ENCODE measurements at places on chromosomes 1 and 21. TPM values are rescaled to one million over a fixed set of nuclear protein-coding genes. Genes with fewer than 3 reads are reported as not detected.

PRAMEF8 gene
- polyA plus RNA-seq = not detected

PKN2 gene
- polyA plus RNA-seq = 71.7 TPM

F13B gene
- polyA plus RNA-seq = not detected

EPHB2 gene
- 11.9 TPM for polyA plus RNA-seq

MRPS15 gene
- polyA plus RNA-seq = 69.8 TPM

DNM3 gene
- 5.4 TPM for polyA plus RNA-seq

CFAP74 gene
- polyA plus RNA-seq = 0.53 TPM

TMEM82 gene
- 3.3 TPM for polyA plus RNA-seq

ADSS2 gene
- polyA plus RNA-seq = 64.6 TPM

LCE3E gene
- not detected for polyA plus RNA-seq

- DNase-seq = no peak
Measured at GRCh38 chr1:52482326-52483004, 70.4 kb downstream of the TUT4 start.

DNA sequence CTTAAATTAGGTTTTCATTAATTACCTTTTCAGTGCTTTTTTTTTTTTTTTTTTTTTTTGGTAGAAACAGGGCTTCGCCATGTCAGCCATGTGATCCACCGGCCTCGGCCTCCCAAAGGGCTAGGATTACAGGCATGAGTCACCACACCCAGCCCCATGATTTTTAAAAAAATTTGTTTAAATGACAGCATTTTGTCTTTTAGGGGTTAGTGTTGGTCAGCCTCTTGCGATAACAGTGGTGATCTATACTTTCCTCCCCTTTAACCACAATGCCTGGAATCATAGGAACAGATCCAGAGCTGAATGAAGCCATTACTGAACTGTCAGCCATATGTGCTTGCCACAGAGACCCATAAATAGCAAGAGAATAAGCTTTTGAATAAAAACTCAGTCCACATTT lies 73.9 kb downstream of the CACHD1 start:
- no peak for DNase-seq

DNA sequence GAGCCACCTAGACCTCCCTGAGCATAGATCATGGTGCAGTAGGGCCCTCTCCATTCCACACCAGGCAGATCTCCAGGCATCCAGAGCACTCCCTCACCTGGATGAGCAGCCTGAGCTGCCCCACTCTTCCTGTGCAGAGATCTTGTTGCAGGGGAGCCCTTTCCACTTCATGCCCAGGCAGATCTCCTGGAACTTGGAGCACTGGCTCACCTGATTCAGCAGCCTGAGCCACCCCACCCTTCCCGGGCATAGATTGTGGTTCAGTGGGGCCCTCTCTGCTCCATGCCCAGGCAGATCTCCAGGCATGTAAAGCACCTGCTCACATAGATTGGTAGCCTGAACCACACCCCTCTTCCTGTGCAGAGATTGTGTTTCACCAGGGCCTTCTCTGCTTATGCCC lies 78.0 kb downstream of the SEC16B start:
- DNase-seq = no peak

- DNase-seq = no peak
Measured at GRCh38 chr21:28172376-28172775, 820.3 kb downstream of the LTN1 start.

- DNase-seq = no peak
Measured at GRCh38 chr1:228332797-228333738, 73.6 kb downstream of the TRIM11 start.

DNA sequence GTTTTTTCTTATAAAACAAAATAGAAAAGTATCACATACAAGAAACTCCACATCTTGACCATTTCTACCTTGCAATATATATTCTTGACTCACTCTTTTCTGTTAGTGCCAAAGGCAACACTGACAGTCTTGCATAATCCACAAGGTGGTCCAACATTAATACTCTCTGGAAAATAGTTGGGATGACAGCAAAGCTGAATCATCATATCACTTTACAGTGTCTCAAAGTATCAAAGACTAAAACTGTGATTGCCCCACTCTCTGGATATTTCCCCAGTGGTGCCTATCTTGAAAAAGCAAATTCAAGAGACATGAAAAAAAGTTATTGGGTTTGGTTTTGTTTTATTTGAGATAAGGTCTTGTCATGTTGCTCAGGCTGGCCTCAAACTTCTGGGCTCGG lies 14.6 kb upstream of the TGFBR3 start:
- no peak for DNase-seq

DNA sequence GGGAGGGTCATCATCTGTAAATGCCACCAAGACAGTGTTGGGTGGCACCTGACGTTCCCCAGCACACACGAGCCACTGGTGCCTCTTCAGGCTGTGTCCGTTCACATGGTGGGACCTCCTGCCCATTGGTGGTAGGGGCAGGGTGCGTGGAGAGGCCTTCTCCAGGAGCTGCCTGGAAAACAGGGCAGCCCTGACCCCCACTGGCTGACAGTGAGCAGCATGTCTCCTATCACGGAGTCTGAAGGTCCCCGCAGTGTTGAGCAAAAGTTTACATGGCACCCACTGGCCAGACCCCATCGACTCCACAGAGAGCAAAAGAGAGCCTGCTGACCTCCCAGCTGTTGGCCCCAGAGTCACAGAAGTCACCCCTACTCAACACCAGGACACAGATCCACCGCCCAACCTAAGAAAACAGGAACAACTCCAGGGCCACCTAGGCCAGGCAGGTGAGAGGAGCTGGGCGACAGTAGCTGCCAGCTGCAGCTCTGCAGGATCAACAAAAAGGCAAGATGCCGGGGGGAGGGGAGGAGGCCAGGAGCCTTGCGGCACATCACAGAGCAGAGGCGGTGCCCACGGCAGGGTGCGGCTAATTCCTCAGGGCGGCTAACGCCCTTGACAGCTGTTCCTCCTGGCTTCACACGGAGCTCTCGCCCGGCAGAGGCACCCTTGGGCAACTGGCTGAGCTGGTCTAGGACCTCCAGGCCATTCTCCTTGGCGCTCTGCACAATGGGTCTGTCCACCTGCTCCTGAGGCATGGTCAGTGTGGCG lies 14.4 kb upstream of the IFI6 start:
- DNase-seq = no peak

GRCh38 chr1:55225228-55225627 lies 10.1 kb upstream of the USP24 start:
- no peak for DNase-seq

DNA sequence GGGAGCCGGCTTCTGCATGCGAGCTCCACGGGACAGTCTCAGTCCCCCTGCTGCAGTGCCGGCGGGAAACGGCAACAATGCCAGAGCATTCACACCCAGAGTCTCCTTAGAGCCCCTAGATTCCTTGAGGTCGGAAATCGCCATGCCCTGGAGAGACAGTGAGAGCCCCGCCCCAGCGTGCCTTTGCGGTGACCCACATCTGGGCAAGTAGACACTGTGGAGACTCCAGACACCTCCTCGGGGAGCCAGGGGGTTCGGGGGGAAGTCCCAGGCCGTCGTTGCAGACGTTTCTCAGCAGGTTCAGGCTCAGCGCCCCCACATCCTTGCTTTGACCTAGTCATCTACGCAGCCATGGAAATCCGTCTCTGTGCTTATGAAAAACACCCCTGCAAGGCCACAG lies 81.3 kb upstream of the ARHGEF16 start:
- no peak for DNase-seq

GRCh38 chr1:32924881-32925344 lies 23.7 kb upstream of the TMEM54 start:
- DNase-seq = no peak

GRCh38 chr1:210857146-210857663 lies 276.7 kb downstream of the KCNH1 start:
- DNase-seq = no peak

GRCh38 chr1:117959364-117959763 lies 29.8 kb downstream of the WDR3 start:
- no peak for DNase-seq

GRCh38 chr1:65764052-65764451 lies 28.6 kb upstream of the PDE4B start:
- DNase-seq = no peak

DNA sequence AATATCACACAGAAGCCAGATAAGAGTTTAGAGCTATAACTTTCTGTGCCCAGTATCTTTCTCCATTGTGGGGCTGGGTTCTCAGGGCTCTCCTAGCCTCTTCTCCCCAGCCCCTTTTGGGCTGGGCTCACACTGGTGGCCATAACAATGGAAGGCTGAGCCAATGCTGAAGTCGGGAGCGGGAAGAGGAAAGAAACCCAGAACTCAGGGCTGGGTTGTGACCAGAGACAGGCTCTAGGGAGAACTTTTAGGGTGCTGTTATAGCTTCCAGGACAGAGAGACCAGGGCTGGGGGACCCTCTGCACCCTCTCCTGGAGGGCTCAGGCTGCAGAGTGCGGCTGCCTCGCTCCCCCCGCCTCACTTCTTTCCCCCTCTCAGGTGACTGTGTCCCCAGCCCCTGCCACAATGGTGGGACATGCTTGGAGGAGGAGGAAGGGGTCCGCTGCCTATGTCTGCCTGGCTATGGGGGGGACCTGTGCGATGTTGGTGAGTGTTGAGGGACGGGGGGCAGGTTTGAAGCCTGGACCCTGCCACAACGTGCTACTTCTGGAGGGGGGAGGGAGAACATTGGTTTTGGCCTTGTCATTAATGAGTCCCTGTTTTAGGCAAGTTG lies 14.1 kb downstream of the BCAN start:
- no peak for DNase-seq

DNA sequence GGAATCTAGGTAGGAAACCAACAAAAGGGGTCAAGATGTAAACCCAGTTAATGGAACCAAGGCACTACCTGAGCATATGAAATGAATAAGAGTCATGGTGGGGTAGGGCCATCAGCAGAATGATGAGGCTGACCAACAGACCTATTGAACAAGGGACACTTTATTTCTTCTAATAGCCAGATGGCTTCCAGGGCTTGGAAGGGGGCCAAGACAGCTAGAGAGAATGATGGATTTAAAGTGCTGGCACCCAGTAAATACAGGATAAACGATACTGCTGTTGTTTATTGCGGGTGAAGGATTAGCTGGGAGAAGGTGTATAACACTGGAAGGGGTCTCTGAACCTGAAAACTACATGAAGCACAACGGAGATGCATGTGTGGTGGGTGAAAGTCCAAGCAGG lies 15.6 kb downstream of the DDAH1 start:
- DNase-seq = no peak

GRCh38 chr1:183871142-183871541 lies 66.2 kb downstream of the RGL1 start:
- no peak for DNase-seq

DNA sequence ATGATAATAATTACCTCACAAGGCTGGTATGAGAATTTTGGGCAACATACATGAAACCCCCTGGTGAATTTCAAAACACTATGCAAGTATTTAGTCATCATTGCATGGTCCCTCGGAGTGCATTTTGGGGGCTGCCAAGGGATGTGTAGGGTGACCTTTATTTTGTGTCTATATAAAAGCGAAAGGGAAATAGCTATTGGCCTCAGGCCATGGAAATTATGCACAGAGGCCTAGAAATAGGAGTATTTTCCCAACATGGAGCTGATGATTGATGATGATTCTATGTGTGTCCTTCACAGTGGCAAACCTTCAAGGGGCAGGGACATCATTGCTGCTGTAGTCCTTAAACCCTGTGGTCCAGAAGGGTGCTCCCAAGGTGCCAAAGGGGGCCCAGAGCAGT lies 265.5 kb downstream of the ST6GALNAC3 start:
- DNase-seq = no peak

DNA sequence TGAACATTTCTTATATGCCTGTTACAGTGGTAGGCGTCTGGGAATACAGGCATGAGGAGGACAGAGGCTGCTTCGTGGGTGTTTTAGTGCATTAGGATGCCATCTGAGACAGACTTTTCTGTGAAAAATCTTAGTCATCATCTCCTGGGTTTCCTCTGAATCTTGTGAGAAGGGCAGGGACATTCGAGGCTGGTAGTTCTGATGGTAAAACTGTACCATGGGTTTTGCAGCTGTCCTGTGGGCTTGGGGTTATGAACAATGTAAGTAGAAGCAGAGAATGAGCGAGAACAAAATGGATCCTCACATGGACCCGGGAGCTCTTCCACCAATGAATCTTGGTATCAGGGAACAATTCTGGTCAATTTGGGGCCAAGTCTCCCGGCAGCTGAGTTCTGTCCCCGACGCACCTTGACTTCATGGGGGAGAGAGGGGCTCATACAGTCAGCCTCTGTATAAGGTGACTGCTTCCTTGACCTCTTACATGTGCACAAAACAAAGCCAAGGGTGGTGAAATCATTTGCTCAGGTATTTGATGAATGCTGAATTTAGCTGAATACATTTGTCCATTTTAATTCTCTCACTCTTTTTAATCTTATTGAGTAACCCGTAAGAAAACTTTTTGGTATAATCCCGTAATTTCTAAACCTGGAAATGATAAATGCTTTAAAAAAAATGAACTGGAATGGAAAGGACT lies 63.6 kb upstream of the ERRFI1 start:
- DNase-seq = no peak

DNA sequence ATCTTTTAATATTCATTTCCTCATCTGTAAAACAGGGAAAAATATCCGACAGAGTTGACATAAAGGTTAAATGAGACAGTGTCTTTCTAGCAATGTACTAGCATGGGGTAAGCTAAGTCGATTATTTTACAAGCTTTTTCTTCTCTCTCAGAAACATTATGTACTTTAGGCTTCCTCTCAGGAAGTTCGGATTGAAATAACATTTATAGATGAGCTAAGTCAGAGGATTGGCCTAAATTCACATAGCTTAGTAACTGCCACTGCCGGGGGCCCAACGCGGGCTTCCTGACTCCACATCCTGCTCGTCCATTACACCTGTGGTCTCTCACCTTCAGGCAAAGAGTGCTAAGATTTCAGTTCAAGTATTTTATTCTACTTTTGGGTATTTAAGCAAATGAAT lies 462.3 kb upstream of the NFIA start:
- DNase-seq = no peak

DNA sequence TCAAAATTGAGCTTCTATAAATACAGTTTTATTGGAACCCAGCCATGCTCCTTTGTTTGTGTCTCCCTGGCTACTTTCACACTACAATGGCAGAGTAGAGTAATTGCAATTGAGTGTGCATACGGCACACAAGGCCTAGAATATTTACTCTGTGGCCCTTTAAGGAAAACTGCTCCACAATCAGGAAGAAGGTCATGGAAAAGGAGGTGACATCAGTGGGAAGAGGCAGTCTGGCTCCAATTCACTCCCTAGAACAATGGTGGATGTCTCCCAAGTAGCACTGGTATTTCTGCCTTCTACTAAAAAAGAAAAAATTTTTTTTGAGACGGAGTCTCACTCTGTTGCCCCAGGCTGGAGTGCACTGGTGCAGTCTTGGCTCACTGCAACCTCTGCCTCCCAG lies 51.3 kb downstream of the KRTAP19-8 start:
- DNase-seq = no peak

DNA sequence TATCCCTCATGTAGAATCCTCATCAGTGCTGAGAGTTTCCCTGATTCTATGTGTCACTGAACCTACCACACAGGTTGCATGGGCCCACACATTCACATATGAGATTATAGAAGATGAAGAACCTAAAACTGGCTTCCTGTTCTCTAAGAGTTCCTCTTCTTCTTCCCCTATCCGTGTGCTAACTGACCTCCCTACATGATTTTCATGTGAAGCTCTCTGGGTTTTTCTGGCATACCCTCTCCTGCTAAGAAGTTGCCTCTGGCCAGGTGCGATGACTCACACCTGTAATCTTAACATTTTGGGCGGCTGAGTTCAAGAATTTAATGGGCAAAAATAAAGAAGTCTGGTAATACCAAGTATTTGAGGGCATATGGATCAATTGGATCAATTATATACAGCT lies 5.5 kb upstream of the CD244 start:
- DNase-seq = no peak
